CD14-positive monocyte (primary cell): ENCODE measurements at places on chromosomes 5 and 9. TPM values are rescaled to one million over a fixed set of nuclear protein-coding genes. Genes with fewer than 3 reads are reported as not detected.

UBE2R2 gene
- 30.5 TPM for polyA plus RNA-seq

SHROOM1 gene
- 6.4 TPM for polyA plus RNA-seq

LHX3 gene
- not detected for polyA plus RNA-seq

CATSPER3 gene
- polyA plus RNA-seq = 0.15 TPM

GABRA1 gene
- polyA plus RNA-seq = not detected

HAPLN1 gene
- polyA plus RNA-seq = not detected

BRIX1 gene
- polyA plus RNA-seq = 12.5 TPM

DBH gene
- polyA plus RNA-seq = not detected in 2 replicates

FOXD4L6 gene
- not detected for polyA plus RNA-seq

DMXL1 gene
- polyA plus RNA-seq = 19.5 TPM

CNTNAP3 gene
- polyA plus RNA-seq = 0.03 TPM in 1 of 2 replicates, not detected in the other

AQP7 gene
- polyA plus RNA-seq = not detected

PDLIM4 gene
- polyA plus RNA-seq = not detected in 2 replicates

GDA gene
- not detected in 2 replicates for polyA plus RNA-seq

FCHO2 gene
- polyA plus RNA-seq = 5.3 and 9.9 TPM in 2 replicates

CMYA5 gene
- 0.10 and 0.17 TPM in 2 replicates for polyA plus RNA-seq

HTR1A gene
- polyA plus RNA-seq = not detected

NOTCH1 gene
- polyA plus RNA-seq = 2.2 TPM

PANK3 gene
- 9.3 TPM for polyA plus RNA-seq

RLN2 gene
- not detected in 2 replicates for polyA plus RNA-seq

HACD4 gene
- 23.9 TPM for polyA plus RNA-seq

ZNF883 gene
- polyA plus RNA-seq = not detected in 2 replicates
